ENCODE measurements at places on chromosomes 1 and 21.

DNA sequence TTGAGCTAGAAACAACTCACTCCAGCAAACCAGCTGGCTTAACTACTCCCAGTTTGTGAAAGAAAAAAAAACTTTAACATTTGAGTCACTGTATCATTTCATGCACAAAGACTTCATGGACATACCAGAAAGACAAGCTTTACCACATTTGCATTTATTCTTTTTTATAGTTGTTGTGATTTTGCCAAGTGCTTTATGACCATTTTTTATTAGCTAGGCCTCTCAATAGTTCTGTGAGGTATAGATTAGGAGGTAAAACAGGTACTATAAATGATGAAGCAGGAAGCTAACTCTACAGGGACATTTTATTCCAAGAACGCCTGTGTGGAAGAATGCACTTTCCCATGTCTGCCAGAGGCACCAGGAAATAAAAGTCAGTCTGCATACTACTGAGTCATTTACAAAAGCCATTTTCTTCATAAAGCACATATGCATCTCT lies 8.2 kb upstream of the DENND1B start:
- no peak for DNase-seq

- no peak for DNase-seq
These were observed 1.1 kb upstream of the SYNC start for GRCh38 chr1:32703479-32704291.

- peak; percentile 1 for DNase-seq
These were observed 827 bp downstream of the OR2B11 start for GRCh38 chr1:247456914-247457639.

GRCh38 chr1:168438626-168439025 lies 105.2 kb downstream of the XCL2 start:
- no peak for DNase-seq

- no peak for DNase-seq
These were observed 174.3 kb upstream of the DPT start for GRCh38 chr1:168903237-168903830.

- no peak for DNase-seq
These were observed 38.1 kb downstream of the NIBAN1 start for GRCh38 chr1:184935920-184936798.

GRCh38 chr21:37423103-37423502 lies 56.5 kb downstream of the DYRK1A start:
- DNase-seq: no peak

DNA sequence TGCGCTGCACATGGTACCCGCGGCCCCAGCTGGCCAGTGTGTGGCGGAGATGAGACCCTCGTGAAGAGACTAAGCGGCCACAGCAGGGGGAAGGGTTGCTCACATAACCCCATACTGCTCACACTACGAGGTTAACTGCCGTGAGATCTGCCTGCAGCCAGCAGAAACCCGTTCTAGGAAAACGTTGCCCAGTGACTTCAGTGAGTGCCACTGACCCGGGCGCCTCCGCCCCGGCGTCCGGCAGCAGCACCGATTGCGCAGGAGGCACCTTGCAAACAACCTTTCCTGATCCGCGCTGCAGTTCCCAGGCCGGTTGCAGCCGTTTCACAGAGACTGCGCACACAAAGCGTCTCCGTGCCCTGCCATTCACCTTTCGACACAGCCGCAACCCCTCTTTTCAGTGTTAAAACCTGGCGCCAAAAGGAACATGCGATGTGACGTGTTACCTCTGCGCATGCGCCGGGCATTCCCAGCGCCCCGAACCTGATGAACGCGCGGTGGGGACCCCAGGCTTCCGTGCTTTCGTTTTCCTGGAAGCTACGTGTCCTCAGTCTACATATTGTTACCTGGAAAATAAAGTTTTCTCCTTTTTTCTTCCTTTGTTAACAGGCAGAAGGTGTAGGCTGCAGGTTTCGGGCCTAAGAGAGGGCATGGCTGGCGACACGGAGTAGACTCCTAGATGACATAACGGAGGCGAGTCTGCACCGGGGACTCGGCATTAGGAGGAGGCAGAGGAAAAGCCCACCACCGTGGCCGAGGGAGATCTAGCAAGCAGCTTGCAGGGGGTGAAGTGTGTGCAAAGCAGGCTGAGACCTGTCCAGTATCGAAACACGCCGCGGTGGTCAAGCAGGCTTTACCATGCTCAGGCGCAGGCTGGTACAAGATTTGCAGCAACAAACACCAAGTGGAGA lies 8.9 kb downstream of the VPS26C start:
- peak; percentile 70 for DNase-seq

DNA sequence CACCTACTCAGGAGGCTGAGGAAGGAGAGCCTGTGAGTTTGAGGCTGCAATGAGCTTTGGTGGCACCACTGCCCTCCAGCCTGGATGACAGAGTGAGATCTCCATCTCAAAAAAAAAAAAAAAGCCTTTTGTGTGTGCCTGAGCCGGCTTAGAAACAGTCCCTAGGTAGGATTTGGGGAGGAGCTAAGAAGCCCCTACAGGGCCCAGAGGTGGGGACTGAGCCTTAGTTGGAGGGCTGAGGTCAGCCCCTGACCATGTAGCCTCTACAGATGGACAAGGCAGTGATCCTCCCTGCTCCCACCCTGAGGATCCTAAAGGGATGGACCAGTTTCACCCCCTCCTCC lies 2.5 kb downstream of the ADAMTSL4 start:
- no peak for DNase-seq

DNA sequence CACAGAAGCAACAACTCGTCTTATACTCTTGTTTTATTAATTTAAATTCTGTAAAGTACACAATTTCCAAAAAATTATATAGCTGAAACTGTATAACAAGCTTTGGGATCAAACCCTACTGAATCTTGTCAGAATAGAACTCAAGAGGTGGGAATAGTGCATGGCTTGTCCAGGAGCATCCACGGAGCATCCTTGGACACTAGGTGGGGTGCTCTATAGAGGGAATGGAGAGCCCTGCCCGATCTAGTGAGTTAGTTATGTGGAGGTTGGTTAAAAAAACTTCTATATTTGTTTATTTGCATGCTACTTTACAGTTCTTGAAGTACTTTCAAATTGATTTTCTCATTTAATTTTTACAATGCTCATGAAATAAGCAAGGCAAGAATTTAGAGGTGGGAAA lies 28.3 kb downstream of the ROR1 start:
- DNase-seq: no peak

DNA sequence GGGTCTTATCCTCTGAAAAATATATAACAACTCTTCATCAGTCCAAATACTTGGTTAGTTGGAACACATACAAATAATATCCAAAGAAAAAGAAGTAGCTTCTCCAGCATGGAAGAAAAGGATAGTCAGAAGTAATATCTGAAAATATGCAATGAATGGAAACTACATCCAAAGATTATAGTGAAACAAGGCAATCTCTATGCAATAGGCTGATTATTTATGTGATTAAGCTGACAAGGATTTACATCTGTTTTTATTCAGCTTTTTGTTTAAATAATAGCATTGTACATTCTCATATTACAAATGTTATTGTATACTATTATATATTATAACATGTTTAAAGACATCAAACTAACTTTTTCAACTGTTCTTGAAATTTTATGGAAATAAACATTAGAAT lies 15.3 kb upstream of the TGFBR3 start:
- no peak for DNase-seq

DNA sequence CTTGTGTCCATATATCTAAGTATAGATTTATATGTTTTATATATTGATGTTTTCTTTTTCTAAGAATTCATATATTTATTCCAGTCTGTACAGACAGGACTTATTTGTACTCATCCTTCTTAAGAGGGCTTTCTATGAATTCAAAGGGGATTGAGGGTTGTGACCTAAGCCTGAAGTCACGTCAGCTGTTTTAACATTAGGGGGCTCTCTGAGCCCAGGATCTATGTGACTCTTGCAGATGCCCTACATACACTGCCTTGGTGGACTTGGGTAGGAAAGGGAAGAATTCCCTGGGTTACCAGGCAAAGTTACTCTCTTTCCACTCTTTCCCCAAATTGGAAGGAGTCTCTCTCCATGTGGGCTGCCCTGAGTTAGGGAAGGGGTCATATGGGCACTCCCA lies 283.8 kb upstream of the DAB1 start:
- DNase-seq: no peak

GRCh38 chr1:202805886-202806844 lies 2.1 kb downstream of the KDM5B start:
- DNase-seq: no peak
